Nucleus accumbens (tissue), 56 donors: ENCODE measurements at places on chromosomes 4 and X.

DNA sequence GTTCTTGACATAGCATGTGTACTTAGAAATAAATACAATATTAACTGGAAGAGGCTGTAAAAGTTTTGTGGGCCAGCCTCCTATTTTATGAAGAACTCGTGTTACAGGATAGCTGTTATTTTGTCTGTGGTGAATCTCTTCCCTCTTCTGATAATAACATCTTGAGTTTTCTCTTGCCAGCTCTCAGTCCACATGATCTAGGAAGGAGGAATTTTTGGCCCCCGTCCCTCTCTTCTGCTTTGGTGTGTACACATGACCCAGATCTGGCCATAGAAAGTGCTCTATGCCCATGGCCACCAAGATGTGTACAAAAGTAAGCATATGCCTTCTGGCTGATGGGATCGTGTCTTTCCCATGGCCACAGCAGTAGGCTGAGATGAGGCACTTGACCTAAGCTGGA, 108.0 kb upstream of the LEF1 start:
- no peak for DNase-seq

GRCh38 chrX:143571521-143571920, 54.2 kb upstream of the SPANXN3 start:
- no peak for DNase-seq

DNA sequence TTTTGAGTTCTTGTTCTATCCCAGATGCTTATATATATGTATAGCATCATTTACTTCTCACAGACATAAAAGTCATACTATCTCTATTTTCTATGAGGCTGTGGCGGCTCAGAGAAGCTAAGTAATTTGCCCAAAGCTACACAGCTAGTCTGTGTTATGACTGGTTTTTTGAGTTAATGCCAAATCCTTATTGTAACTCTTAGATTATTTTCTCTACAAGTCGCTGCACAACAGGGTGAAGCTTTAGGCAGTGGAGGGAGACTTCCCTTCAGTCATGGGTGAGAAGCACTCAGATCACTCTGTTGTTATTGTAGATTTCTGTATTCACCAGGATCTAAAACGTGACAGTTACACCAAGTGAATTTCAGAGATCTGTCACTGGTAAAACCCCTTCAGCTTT, 48.1 kb downstream of the WWC2 start:
- no peak for DNase-seq

DNA sequence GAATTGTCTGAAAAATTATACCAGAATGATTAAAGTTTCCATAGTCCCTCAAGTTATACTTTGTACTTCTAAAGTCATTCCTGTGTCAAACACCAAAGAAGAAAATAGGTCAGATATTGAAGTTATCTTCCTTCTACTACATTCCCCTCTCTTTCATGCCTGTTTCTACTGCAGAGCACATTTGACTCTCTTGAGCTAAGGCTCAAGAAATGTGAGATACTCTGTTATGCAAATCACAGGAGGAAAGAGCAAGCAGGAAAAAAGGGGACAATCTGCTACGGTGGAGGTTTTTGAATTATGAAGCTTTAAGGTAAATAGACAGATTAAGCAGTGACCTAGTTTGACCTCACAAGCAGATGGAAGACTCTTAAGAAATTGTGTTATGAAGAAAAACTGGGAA, 198.9 kb upstream of the LDB2 start:
- DNase-seq, result no peak

DNA sequence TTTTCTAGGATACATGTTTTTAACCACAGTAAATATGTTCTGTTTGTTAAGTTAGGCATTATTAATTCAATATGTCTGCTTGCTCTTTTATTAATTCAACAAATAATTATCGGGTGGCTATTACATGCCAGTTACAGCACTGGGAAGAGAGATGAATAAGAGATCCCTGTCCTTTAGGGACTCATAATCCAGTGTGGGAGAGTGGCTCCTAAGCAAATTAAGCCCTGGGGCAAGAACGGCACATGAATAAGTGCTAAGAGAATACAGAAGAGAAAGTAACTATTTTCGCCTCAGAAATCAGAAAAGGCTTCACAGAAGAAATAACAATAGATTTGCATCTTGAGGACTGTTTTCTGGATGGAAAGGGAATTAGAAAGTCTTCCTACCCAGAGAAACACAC, 236.7 kb downstream of the NR3C2 start:
- DNase-seq, result no peak

GRCh38 chr4:23890369-23891063, 669 bp upstream of the PPARGC1A start:
- no peak for DNase-seq

GRCh38 chrX:113412106-113412505, 571.5 kb upstream of the AMOT start:
- no peak for DNase-seq

DNA sequence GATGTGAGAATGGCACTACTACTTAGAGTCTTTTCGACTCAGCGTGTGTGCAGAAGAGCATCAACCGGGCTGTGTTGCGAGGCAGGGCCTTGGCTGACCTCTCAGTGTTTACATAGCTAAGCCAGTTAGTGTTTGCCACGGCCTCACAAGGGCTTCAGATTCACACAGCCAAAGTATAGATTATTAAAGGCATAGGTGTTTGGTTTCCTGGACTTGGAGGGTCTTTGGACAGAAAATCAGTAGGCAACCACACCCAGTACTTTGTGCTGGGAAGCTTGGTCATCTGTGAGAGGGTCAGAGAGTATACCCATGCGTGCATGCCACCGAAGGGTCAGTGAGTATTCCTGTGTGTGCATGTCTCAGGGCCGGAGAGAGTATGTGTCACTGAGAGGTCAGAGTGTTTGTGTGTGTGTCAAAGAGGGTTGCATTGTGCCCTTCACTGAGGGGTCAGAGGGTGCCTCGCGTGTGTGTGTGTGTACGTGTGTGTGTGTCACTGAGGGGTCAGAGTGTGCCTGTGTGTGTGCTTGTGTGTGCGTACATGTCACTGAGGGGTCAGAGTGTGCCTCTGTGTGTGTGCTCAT, 69.7 kb upstream of the MSANTD1 start:
- no peak for DNase-seq

DNA sequence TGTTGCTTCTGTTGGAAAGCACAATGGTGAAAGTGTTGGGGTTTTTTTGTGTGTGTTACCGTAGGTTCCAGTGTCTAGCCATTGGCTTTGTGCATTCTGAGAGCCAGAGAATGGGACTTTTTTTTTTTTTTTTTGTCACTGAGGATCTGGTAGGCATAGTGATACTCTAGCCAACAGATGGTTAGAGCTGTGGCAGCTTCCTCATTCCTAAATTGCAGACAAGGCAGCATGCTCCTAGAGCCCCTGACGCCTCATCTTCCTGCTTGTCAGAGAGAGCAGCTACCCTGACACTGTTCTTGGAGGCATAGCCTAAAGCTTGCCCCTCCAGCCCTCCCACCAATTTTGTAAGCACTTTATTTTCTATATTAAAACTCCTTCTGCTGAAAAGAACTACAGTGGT, 27.0 kb downstream of the ARHGEF9 start:
- no peak for DNase-seq

DNA sequence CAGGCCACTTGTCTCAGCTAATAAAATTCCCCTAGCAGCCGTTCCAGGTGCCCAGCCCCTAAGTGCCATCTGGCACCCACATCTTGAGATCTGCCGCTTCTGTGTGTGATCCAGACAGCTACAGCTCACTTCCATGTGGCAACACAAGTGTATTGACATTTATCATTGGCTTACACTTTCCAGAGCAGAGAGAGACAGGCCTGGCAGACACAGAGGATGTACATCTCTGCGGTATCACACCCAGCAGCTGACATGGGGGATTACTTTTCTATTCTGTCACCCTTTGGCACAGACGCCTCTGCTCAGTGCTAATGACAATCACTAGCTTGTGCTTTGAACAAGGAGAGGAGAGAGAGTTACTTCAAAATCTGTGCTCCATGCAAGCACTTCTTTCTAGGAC, 195.9 kb downstream of the KDR start:
- DNase-seq, result peak; percentile 3

- DNase-seq, result peak; percentile 7
Observed at GRCh38 chr4:147707892-147708672, 23.8 kb upstream of the ARHGAP10 start.

DNA sequence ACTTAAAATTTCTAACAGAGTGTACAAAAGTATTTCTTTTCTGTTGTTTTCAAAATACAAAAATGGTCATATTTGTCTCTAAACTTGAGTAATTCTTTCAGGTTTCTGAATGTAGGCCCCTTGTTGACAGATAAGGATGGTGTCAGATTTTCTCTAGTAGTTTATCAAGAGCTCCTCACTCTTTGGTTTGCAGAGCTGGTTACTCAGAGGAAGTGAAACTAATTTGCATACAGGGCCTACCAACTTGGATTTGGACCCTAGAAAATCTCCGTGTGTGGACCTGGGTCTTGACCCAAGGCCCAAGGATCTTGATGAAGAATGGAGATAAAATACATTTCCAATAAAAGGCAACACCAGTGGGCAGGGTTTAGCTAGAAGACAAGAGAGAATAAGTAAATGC, 433 bp upstream of the ADH6 start:
- DNase-seq, result no peak

DNA sequence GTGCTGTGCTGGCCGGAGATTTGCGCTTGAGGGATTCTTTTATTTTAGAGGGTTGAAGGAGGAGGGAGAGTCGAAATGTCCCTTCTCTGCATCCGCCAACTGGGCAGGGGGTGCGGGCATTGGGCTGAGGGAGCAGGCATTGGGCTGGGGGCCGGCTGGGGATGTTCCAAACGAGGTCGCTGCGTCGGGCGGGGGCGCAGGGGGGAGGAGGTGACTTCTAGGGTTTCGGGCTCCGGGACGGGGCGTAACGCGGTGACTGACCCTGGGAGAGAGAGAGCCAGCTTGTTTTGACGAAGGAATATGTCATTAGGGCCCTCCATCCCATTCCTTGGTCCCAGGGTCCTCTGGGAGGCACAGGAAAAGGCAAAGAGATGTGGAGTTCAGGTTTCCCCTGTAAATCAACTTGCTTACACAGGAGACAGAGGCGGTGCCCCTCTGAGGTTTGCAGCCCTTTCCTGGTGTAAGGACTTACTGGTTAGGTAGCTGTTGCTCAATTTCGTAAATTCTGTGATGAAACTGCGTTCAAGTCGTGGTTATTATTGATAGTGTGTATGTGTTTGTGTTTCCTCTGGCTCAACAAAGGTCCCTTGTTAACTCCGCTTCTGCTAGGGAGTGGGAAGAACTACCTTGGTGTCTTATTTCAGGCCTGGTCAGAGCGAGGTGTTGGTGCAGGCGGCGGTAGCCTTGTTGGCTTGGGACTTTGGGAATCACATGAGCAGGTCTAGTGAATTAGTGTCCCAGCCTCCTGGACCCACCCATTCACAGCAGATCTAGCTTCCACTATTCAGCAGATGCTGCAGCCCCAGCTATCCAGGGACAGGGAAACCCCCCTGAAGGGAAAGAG, 716 bp downstream of the FHIP1A start:
- DNase-seq, result no peak
